ENCODE measurements at places on chromosomes 16 and 17.

- no peak for DNase-seq
Observed at GRCh38 chr17:10316801-10317542, 55.8 kb downstream of the MYH13 start.

GRCh38 chr17:48002266-48002915 is 31.5 kb downstream of the CDK5RAP3 start:
- DNase-seq = peak; percentile 79

- no peak for DNase-seq
Observed at GRCh38 chr16:87465306-87465705, 27.5 kb downstream of the ZCCHC14 start.

DNA sequence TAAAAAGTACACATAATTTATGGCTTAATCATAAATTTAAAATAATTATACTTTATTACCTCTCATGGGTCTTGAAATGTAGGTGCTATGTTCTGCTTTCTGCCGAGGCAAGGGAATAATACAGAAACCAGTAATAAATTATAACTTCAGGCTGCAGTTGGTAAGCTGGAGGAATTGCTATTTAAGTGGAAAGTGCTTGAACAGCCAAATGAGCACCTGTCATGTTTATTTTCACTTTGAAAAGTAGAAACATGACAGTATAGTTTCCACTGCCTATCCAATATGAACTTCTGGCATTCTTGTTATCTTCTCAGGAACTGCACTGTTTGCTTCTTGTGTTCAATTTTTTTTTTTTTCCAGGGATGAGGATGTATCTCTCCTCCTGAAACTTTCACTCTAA is 146.0 kb downstream of the FTO start:
- DNase-seq = no peak

DNA sequence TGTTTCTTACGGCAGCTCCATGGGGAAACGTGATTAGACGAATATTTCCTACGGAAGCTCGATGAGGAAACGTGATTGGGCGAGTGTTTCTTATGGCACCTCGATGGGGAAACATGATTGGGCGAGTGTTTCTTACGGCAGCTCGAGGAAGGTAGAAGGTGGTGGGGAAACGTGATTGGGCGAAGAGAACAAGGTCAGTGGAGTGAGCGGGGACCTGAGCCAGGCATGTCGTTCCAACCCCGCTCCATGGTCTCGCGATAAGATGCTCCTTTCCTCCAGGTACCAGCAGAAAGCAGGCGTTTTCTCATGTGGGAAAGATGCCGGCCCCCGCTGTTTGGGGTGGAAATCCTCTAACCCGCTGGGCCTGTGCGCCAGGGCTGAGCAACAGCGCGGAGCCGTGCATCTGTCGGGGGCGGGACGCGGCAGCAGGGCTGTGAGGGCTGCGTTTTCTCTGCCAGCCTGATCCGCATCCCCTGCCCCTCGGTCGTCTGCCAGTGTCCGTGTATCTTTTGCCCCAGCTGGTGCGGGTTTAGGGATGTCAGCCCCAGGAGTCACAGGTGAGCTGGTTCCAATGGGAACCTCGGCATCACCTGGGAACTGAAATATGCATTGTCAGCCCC is 25.6 kb upstream of the DOC2B start:
- no peak for DNase-seq

GRCh38 chr16:17343728-17344127 is 127.0 kb downstream of the XYLT1 start:
- DNase-seq = no peak

GRCh38 chr17:30426292-30426691 is 47.6 kb downstream of the CPD start:
- DNase-seq = no peak

DNA sequence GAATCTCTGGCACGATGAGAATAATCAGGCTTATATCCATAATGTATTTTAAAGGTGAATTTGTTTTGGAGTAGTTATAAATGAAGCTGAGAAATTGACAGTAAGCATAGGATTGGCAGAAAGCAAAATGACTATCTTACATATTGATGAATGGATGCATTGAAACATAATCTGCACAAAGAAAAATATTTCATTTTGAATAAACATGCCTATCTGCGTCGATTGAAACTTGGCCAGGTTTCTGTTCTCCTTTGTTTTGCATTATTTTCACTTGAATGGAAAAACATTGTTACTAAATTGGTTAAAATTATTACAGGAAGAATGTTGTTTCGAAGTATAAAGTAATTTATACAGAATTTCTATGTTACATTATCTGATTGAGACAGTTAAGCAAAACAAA is 128.2 kb downstream of the USP22 start:
- no peak for DNase-seq

GRCh38 chr17:46787478-46787877 is 31.0 kb downstream of the WNT3 start:
- DNase-seq = no peak

GRCh38 chr16:53445534-53445933 is 11.3 kb downstream of the RBL2 start:
- DNase-seq = no peak

DNA sequence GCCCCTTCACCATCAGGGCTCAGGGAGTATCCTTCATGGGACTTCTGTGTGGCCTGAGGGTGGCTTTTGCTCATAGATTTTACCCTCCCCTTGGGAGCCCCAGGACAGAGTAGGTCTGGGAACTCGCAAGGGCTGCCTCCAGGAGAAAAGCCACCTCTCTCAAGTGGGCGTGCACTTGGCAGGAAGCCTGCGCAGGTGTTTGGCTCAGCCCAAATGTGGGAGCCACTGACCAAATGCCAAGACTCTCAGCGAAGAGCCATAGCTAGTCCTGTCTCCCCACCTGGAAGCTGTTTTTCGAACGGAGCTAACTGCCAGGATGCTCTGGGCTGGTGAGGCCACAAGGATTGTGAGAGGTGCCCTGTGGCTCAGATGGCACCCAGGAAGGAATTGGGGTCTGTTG is 2.0 kb upstream of the HSD17B2 start:
- no peak for DNase-seq

- DNase-seq = peak; percentile 71
Observed at GRCh38 chr17:6551869-6552531, 4.4 kb downstream of the PITPNM3 start.

DNA sequence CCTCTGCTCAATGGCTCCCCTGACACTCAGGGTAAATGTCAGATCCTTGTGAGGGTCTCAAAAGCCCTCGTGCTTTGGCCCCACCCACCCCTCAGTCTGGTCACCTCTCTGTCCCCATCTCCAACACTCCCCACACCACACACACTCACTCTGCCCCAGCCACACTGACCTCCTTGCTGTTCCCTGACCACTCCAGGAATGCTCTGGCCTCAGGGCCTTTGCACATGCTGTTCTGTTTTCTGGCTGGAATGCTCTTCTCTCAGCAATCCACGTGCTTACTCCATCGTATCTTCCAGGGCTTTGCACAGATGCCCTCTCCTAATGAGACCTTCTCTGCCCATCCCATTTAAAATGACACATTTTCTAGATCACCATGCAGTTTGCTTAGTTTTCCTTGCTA is 28.2 kb downstream of the GAS7 start:
- DNase-seq = no peak

DNA sequence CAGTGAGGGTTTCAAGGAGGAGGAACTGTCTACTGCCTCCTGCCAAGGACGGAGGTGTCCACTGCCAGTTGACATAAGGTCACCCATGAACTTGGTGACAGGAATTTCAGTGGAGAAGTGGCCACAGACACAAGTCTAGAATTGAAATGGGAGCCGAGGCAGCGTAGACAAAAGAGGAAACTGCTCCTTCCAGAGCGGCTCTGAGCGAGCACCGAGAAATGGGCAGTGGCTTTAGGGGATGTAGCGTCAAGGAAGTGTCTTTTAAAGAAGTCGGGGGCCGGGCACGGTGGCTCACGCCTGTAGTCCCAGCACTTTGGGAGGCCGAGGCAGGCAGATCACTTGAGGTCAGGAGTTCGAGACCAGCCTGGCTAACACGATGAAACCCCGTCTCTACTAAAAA is 3.1 kb upstream of the SERPINF1 start:
- no peak for DNase-seq

DNA sequence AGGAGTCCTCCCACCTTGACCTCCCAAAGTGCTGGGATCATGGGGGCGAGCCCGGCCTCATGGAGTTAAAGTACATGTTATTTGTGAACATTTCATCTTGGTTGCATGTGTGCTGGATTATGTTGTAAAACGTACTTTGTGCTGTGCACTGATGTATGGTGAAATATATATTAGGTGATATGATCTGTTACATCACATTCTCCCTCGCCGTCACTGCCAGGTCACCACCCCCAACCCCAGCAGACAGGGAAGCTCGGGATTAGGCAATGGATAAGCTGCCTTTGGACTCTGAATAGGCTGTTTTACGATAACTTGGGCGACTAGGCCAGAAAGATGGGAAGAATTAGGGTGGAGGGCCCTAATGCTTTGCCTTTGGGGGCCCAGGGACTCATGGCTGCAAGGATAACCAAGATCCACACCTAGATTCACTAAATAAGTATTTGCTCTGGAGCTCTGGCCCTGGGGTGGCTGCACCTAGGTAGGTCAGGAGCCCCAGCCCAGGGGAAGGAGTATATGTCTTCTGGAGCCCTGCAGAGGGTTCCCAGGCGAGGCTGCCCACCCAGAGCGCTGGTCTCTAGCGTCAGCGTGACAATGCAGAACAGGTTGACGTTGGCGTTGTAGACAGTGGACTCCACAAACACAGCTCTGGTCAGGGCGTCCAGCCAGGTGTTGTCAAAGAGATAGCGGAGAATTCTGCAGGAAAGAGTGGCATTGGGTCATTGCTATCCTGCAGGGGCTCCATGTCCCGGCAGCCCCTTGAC is 27.1 kb upstream of the GCSH start:
- DNase-seq = no peak

DNA sequence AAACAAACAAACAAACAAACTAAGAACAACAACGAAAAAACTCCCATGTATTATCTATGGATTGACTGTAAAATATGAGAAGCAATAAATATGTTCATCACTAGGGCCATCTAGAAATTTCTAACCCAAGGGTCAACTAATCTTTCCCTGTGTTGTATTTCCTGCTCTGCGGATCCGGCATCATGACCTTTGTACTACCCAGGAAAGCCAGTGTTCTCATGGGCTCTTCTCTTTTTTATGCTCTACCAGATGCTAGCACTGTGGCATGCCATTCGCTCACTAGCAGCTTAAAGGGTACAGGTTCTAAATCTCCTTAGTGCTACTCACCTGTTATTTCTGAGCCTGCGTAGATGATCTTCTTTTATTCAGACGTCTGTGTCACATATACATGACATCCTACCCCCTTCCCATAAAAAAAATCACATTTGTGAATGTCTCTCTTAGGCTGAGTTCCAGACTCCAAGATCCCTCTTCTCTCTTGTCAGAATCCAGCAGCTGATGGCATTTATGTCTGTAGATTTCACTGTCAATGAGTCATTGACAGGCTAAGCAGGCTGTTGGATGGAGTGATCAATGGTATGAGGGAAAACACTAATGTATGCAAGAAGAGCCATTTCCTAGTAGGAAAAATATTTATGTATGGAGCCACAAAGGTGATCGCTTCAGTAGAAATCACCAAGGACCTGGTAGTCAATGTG is 100.0 kb downstream of the WWOX start:
- no peak for DNase-seq

DNA sequence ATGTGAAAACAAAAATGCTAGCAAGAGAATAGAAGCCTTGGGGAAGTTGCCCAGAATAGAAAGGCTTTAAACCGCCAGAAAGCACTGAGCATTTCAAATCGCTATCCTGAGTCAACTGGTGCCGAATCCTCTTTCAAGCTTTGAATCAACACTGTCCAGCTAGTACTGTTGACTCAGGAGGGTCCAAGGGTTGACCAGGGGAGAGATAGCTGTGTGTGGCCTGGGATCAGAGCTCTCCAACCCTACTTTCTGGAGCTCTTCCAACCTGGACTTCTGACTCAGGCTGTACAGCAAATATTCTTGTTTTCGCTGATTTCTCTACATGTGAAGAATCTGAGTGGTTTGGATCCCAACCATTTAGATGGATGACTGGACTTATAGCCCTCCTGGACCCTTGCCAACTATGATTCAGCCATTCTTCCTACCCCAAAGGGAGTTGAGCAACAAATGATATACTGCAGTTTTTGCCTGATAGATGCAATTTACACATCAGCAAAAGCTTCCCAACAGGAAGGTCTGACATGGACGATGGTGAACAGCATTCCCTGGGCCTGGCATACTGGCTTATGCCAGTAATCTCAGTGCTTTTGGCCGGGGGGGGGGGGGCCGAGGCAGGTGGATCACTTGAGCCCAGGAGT is 154.0 kb upstream of the SDK2 start:
- DNase-seq = peak; percentile 39

GRCh38 chr16:12314653-12315185 is 338.2 kb downstream of the SNX29 start:
- no peak for DNase-seq

DNA sequence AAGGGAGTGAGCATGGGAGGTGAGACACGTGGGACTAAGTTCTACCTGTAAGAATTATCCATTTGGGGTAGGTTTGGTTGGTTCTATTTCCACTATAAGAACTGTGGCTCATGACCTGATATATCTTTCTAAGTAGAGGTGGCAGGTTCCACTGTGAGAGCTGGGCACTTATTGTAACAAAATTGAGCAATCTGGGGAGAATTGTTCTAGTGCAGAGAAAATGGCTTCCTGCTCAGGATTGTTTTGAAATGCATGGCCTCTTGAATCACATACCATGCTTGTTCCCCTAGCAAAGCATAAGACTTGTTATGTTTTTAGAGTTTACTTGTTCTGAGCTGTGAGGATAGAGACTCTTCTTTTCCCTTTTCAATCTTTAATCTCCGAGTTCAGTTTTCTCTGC is 125.9 kb downstream of the MAP2K6 start:
- no peak for DNase-seq

GRCh38 chr16:17930280-17930679 is 406.3 kb downstream of the NPIPA8 start:
- DNase-seq = no peak

DNA sequence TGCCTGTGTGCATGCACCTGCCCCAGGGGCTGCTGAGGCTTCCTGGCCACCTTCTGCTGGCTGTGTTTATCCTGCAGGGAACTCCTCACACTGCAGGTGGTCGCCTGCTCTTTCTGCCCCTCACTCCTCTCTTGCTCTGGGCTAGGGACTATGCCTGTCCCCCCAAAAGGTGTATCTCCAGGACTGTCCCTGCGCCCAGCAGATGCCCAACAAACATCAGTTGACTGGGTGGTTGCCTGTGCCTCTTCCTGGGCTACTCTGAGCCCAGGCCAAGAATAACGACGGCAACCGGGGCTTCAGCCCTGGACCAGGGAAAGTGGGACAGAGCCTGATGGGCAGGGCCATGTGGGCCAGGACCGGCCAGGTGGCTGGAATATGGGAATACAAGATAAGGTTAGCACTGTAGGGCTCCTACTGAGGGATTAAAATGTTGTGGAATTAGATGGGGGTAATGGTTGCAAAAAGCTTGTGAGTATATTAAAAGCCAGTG is 55.4 kb downstream of the VAC14 start:
- no peak for DNase-seq
